Activated CD8-positive, alpha-beta T cell treated with anti-CD3 and anti-CD28 coated beads, Interleukin-2, amount 10 ng/mL, durations not matched to agents 7 days and 5 days (primary cell): ENCODE measurements at places on chromosomes 12 and 14. TPM values are rescaled to one million over a fixed set of nuclear protein-coding genes. Genes with fewer than 3 reads are reported as not detected.

DNA sequence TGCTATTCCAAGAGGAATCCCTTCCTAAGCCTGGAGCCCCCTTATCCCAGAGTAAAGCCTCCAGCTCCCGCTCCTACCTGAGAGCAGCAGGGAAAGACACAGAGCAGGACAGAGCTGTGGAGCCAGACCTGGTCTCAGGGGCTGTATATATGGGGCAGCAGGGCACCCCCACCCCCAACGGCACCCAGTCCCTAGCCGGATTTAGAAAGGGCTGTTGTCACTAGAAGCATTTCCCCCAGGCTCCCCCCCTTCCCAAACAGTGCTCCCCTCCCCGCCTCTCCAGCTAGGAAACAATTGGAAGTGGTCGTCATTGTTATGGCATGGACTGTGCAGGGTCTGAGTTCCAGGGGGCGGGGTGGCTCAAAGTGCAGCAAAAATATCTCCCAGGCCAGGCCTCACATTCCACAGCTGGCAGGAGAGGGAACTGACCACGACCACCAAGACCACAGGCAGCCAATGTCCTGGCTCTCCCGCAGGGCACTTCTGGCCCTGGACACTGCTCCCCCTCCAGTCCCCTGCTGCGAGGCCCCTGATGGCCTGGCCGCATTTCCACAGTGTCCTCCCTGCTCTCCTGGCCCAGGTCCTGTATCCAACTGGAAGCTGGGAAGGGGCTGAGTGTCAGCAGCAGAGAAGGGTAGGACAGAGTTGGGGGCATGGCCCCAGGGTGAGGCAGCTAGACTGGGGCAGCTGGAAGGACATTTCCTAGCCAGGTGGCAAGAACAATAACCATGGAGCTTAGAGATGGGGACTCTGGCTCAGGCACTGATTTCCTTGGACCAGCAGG lies at the start of gene MYH7:
TSS of gene MYH7 (minus strand) at position 118 of the 784 bp plus-strand sequence. CDS start 1,928 bp downstream, outside the sequence.
- no peak for DNase-seq
- no peak within 1 kb of the TSS for H3K4me3 ChIP-seq
- H3K27me3 ChIP-seq, result no peaks in the 10 kb centered on the region
- H3K4me1 ChIP-seq, result no peaks in the 10 kb centered on the region
- H3K27ac ChIP-seq, result no peak within 1 kb of the TSS

DNA sequence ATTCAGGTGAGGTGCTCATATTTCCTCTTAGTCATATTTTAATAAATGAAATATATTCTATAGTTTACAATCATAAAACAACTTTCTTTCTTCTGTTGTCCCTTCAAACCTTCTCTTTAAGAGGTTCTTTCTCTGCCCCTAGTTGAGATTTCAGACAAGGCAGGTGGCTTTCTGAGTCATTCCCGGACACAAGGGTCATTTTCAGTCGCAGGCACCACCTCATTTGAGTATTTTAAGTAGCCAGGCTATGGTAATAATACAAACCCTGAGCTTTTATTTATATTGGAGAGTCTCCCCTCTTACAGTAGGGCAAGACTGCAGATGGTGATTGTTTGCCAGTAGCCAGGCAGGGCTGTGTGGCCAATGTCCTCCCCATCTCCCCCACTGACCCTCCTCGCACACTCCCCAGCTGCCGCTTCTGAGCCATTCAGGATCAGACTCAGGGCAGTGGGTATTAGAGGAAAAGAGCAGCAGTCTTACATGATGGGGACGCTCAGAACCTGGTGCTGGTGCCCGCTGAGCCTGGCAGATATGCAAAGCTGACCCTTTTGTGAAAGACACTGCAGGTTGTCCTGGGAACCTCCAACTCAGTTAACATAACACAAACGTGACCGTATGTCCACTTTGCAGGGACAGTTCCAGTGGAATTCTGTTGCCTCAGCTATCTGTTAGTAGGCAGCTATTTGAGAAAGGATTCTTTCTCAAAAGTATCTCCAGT lies 101.1 kb upstream of the BCL2L14 start:
- H3K4me1 ChIP-seq, result peaks cover 5% of the 10 kb centered on the region
- H3K27ac ChIP-seq, result no peak overlapping the region
- peaks cover 2% of the 10 kb centered on the region for H3K36me3 ChIP-seq
- no peak for DNase-seq
- H3K4me3 ChIP-seq, result no peak overlapping the region

DNA sequence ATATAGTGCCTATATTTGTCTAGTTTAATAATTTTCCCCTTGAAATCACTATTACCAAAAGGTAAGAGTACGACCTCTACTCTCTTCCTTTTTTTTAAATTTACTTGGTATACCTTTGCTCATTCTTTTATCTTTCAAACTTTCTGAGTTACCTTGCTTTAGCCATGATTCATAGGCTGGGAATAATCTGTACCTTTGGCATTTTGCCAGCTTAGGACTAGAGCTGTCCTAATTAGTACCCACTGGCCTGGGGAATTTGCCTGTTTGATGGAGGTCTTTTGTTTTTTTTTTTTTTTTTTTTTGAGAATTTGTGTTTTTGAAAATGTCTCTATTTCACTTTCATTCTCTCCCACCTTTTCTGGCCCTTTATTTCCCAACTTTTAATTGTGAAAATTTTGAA lies 8.7 kb upstream of the SLC4A8 start:
- DNase-seq, result no peak
- no peak overlapping the region for H3K27ac ChIP-seq
- peaks cover 16% of the 10 kb centered on the region for H3K4me1 ChIP-seq

FAIM2 gene
- total RNA-seq, result 0.55 TPM

MAP1LC3B2 gene
- 1.7 TPM for total RNA-seq

GRCh38 chr14:101096551-101096950 lies 193.0 kb upstream of the RTL1 start:
- no peak for DNase-seq
- H3K27me3 ChIP-seq, result peaks cover 14% of the 10 kb centered on the region
- H3K4me3 ChIP-seq, result no peak overlapping the region
- H3K36me3 ChIP-seq, result no peaks in the 10 kb centered on the region

MUCL1 gene
- total RNA-seq, result not detected

- peak overlapping the region; percentile 98 for H3K27ac ChIP-seq
- DNase-seq, result no peak
- peaks cover 13% of the 10 kb centered on the region for H3K36me3 ChIP-seq
- H3K27me3 ChIP-seq, result no peaks in the 10 kb centered on the region
- H3K4me3 ChIP-seq, result peak overlapping the region; percentile 57
These were observed 463.1 kb downstream of the RAD51B start for GRCh38 chr14:68282479-68283377.

DNA sequence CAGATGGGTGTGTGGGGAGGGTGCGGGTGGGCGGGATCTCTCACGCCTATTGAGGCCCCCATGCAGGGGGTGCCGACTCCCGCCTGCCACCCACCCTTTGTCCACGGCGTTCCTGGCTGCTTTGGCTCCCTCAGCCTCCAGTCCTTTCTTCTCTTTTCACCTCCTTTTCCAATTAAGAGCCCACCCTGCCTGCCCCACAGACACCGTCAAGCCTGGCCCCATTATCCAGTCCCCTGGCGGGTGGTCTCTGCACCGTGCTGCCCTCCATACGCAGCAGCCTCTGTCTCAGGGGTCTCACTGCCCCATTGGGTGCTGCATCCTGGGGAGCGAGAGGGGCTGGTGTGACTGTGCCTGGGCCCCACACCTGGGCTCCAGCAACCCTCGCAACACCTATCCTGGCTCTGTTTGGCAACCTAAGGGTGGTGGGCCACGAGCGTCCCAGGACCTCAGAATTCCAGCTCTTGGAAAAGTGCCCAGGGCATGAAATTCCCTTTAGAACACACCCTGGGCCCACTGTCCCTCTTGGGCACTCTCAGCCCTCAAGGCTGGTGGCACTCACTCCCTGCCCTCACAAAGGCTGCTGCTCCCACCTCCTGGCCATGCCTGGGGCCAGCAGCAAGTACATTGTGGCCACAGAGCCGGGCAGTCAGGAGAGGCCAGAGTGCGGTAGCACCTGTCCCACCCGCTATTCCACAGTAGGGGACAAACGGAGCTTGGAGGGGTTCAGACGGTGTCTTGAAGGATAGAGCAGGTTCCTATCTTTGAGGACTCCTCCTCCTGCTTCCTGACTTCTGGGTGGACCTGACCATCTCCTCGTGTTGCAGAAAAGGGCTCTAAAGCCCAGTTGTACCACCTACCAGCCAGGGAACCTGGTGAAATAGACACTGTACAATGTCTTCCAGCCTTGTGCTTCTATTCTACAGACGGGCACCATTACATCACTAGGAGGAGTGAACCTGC lies 114.1 kb downstream of the KIF26A start:
- no peaks in the 10 kb centered on the region for H3K4me1 ChIP-seq
- no peak overlapping the region for H3K4me3 ChIP-seq
- H3K27me3 ChIP-seq, result peaks cover 10% of the 10 kb centered on the region
- no peak overlapping the region for H3K27ac ChIP-seq
- peaks cover 3% of the 10 kb centered on the region for H3K36me3 ChIP-seq

GRCh38 chr14:59632381-59632780 lies 55.8 kb upstream of the CCDC175 start:
- no peak overlapping the region for H3K4me3 ChIP-seq
- no peak overlapping the region for H3K27ac ChIP-seq
- H3K27me3 ChIP-seq, result peaks cover 36% of the 10 kb centered on the region
- peaks cover 2% of the 10 kb centered on the region for H3K4me1 ChIP-seq
- DNase-seq, result no peak
- H3K36me3 ChIP-seq, result no peaks in the 10 kb centered on the region

DNA sequence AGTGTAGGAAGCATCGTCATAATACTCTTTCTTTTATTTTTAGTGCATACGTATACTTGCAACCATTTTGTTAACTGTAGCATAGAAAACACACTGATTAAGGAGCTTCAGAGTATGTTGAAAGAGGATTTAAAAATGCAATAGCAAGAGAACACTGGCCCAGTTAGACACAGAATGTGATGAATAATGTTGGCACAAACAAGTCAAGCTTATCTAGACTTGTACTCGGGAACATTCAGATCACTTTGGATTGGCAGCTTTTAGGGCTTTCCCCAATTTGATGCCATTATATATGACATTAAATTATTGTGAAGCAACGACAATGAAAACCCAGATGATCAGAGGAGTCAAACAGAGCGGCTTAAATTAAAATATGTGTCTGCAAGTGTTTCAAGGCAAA lies 468.1 kb downstream of the PRKD1 start:
- H3K27ac ChIP-seq, result no peak overlapping the region
- H3K4me3 ChIP-seq, result no peak overlapping the region
- H3K4me1 ChIP-seq, result no peaks in the 10 kb centered on the region
- DNase-seq, result no peak

GRCh38 chr14:61567838-61568571 lies 127.3 kb upstream of the HIF1A start:
- no peaks in the 10 kb centered on the region for H3K27me3 ChIP-seq
- peaks cover 47% of the 10 kb centered on the region for H3K4me1 ChIP-seq
- peak overlapping the region; percentile 80 for H3K27ac ChIP-seq
- DNase-seq, result no peak
- peaks cover 14% of the 10 kb centered on the region for H3K36me3 ChIP-seq
- peak overlapping the region; percentile 63 for H3K4me3 ChIP-seq

STAT2 gene
- total RNA-seq, result 194 TPM

- H3K36me3 ChIP-seq, result peaks cover 52% of the 10 kb centered on the region
- H3K4me3 ChIP-seq, result no peak overlapping the region
- DNase-seq, result no peak
- H3K4me1 ChIP-seq, result peaks cover 47% of the 10 kb centered on the region
These were observed 11.0 kb upstream of the ANKLE2 start for GRCh38 chr12:132772606-132773005.

DNA sequence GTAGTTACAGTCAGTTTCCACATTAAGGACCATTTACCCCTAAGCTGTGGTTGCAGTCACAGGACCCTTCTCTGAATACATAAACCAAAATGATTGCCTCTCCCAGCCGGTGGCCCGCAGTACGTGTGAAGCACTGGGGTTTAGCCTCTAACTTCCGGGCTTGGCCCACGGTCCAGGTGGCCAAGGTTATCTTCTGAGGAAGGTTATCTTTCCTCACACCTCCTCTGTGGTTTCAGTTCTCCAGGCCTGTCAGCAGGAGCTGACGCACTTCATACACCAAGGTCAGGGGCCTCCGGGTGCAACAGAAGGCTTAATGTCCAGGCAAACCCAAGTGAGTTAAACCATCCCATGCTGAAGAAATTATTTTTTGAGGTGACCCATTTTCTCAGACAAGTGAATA lies 291.0 kb upstream of the FKBP4 start:
- H3K4me1 ChIP-seq, result peaks cover 26% of the 10 kb centered on the region
- no peak overlapping the region for H3K4me3 ChIP-seq
- DNase-seq, result no peak

GRCh38 chr12:124443931-124444712 lies 123.3 kb downstream of the NCOR2 start:
- no peaks in the 10 kb centered on the region for H3K27me3 ChIP-seq
- peak overlapping the region; percentile 51 for H3K27ac ChIP-seq
- H3K36me3 ChIP-seq, result peaks cover 18% of the 10 kb centered on the region

DNA sequence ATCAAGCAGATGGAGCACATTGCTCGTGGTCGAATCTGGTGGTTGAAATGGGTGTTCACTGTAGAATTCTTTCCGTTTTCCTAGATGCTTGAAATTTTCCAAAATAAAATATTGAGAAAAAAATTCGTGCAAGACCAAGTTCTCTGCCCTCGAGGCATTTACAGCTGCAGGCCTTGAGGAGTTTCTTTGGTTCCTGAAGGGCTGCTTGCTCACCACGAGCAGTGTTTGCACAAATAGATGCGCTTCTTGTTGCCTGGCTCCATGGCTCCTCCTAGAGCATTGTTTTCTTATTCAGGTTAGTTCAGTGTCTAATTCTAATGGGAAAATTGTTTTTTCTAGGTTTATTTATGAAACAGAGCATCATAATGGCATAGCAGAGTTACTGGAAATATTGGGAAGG lies 74.5 kb upstream of the DYNC1H1 start:
- H3K36me3 ChIP-seq, result peaks cover 53% of the 10 kb centered on the region
- no peaks in the 10 kb centered on the region for H3K27me3 ChIP-seq
- no peak overlapping the region for H3K27ac ChIP-seq
- DNase-seq, result no peak

ARHGAP9 gene
- total RNA-seq, result 243 TPM

NR4A1 gene
- total RNA-seq, result 5.6 TPM

MORN3 gene
- 0.26 TPM for total RNA-seq

DNA sequence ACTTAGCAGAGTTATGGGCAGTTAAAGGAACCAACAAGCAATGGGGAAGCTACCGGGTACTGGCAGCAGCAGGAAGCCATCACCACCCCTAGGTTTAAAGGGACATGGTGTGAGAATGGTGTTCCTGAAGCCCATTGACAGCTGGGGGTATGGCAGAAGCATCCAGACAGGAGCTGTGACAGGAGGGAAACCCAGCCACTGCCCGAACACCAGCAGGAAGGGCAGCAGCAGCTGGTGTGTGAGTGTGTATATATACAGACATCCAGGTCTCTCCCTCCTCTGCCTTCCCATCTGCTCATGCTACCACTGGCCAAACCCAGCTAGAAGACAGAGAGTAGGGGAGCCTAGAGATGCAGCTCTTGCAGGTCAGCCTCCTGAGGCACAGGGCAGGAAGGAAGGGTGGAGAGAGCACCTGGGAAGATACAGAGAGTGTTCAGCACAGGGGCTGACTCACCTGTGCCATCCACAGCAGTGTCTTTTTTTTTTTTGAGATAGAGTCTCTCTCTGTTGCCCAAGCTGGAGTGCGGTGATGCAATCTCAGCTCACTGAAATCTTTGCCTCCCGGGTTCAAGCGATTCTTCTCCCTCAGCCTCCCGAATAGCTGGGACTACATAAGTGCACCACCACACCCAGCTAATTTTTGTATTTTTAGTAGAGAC lies 9.2 kb upstream of the ADCK1 start:
- DNase-seq, result no peak
- H3K27ac ChIP-seq, result no peak overlapping the region
- H3K4me1 ChIP-seq, result no peaks in the 10 kb centered on the region

GRCh38 chr14:99563749-99564129 lies 40.3 kb downstream of the CCDC85C start:
- no peaks in the 10 kb centered on the region for H3K27me3 ChIP-seq
- H3K4me1 ChIP-seq, result no peaks in the 10 kb centered on the region
- no peak overlapping the region for H3K4me3 ChIP-seq
- no peak overlapping the region for H3K27ac ChIP-seq
- no peaks in the 10 kb centered on the region for H3K36me3 ChIP-seq
- DNase-seq, result no peak
